Stimulated activated CD4-positive, alpha-beta T cell treated with anti-CD3 and anti-CD28 coated beads, Interleukin-12 subunit alpha, Interleukin-12 subunit beta, amount 100 ng/mL, for 4 hours (primary cell): ENCODE measurements at places on chromosomes 2 and 18.

DNA sequence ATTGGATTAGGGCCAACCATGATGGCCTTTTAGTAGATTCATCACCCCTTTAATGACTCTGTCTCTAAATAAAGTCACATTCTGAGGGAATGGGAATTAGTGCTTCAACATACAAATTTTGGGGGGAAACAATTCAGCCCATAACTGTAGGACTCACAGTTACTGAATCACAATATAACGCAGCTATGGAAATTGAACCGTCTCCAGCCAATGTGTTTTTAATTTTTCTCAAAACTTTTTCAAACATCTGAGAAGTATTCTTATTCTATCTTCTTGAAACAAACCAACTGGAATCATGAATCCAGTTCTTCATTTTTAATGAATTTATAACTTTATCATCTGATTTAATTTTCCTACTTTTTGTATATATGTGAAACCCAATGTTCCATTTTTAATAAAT lies 373.1 kb upstream of the SYT4 start:
- no peak for DNase-seq

- DNase-seq: no peak
Observed at GRCh38 chr2:71064754-71065621, 3.5 kb upstream of the NAGK start.

- no peak for DNase-seq
Observed at GRCh38 chr2:1795261-1796231, 51.2 kb upstream of the PXDN start.

GRCh38 chr18:8469544-8470130 lies 139.6 kb upstream of the RAB12 start:
- DNase-seq: no peak

GRCh38 chr2:168237741-168238140 lies 9.7 kb downstream of the STK39 start:
- no peak for DNase-seq

- no peak for DNase-seq
Observed at GRCh38 chr2:32863803-32864202, 83.0 kb upstream of the LTBP1 start.

DNA sequence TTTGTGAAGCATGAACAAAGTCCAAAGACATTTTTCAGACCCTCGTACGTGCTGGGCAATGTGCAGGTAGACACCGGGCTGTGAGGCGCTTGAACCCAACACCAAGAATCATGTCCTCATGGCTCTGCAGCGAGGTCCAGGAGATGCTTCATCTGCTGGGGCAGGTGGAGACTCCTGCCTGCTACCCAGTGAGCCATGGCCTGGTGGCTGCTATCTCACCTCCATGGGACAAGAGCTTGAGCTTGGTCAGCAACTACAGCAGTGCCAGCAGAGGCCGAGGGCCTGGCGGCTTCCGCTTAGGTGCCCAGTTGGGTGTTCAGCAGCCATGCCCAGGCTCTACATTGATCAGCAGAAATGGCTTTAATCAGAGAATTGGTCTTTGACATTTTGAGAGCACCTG lies 281.0 kb upstream of the HS6ST1 start:
- no peak for DNase-seq

GRCh38 chr2:140085674-140086073 lies 1305.5 kb upstream of the NXPH2 start:
- DNase-seq: no peak

DNA sequence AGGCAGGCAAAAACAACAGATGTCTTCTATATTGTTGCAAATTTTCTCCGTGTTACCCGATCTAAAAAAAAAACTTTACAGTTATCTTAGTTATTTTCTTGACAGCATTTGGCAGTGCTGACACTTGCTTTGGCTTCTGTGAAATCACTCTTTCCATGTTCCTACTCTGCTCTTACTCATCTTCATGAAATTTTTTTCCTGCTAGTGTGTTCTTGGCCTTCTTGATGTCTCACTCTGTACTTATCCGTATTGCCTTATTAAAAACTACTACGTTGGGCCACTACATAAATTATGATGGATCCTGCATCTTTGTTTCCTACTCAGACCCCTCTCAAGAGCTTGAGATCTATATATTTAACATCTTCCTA lies 134.4 kb downstream of the IKZF2 start:
- no peak for DNase-seq

DNA sequence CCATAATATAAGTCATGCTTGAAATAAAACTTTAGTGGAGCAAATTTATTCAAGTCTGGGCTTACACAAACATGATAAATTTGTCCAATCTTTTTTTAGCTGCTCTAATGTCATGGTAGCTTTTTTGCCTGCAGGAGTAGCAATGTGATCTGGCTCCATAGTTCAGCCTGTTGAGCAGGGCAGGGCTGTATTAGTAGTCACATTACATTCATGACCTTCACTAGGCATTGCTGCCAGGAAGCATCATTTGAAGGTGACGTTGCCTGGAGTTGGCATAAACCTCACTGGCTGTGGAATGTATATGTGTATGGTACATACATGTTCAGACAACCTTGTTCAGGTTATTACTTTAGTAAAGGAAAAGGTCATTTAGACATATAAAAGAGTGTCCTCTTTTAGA lies 76.6 kb downstream of the CCDC85A start:
- DNase-seq: no peak

- DNase-seq: no peak
Observed at GRCh38 chr2:70369082-70369481, 67.2 kb upstream of the FAM136A start.
